Cerebellar cortex (tissue), 1 donor: ENCODE measurements at places on chromosomes 3 and 15.

DNA sequence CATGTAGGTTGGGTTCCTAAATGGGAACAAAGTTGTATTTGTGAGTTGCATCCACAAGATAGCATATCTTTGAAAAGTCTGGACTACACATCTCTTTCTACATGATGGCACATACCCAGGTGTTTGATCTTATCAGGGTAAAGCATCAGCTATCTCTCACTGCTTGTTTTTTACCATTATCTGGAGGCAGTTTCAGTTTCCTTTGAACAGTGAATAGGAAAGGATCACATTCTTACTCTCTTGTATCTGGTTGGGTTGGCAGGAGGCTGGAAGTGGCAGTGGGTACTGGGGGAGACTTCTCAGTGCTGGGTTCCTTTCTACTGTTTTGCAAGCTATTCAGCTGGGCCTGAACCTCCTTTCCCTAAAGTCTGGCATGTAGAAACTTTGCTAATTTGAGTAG is 4.1 kb downstream of the CEMIP start:
- no peak for DNase-seq

- DNase-seq, result no peak
Measured at GRCh38 chr3:161818106-161818505, 321.5 kb downstream of the OTOL1 start.

DNA sequence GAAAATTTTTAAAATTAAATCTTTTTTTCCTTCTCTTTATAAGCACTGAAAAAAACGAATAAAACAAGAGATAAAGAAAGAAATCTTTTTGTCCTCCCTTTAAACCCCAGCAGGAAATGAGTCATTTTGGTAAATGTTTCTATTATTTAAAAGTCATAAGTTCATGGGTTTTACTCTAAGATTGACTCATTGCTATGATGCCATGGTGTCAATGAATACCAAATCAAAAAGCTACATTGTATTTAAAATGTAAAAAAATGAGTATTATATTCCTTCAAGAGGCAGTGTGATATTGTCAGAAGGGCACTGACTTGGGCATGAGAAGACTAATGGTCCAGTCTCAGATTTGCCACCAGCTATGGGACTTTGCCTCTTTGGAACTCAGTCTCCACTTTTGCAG is 303.4 kb upstream of the DNAJC19 start:
- no peak for DNase-seq

- DNase-seq, result no peak
Measured at GRCh38 chr15:29472901-29473445, 203.4 kb upstream of the NSMCE3 start.

DNA sequence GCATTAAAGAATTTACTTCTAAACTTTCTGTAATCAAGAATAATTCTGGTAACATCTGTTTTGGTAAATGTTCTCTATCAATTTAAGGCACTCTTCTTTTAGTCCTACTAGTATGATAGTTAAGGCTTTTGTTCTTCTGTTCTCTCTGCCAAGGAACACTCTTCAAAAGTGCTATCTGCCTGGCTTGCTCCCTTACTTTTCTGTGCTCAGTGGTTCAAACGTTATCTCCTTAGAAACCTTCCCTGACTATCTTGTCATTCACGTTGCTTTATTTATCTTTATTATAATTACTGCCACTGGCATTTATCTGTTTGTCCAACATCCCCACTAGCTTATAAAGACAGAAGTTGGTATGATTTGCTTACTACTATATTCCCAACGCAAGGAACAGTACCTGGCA is 59.2 kb downstream of the RFX7 start:
- no peak for DNase-seq

GRCh38 chr3:189975391-189975990 is 145.2 kb downstream of the P3H2 start:
- no peak for DNase-seq

DNA sequence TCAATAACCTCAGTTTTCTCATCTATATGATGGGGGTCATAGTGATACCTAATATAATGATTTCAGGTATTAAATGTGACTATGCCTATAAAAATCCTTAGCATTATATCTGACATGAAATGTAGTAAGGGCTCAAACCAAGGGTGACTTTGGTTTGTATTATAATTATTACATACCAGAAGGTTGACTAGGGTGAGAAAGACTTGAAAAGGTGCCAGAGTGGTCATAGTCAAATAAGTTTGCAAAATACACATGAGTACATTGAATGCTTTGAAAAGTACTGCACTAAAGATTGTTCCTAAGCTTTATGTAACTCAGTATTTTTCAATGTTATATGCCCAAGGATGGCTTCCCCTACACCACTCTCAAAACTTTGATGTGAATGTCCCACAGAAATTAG is 297.2 kb downstream of the ARPP21 start:
- no peak for DNase-seq

DNA sequence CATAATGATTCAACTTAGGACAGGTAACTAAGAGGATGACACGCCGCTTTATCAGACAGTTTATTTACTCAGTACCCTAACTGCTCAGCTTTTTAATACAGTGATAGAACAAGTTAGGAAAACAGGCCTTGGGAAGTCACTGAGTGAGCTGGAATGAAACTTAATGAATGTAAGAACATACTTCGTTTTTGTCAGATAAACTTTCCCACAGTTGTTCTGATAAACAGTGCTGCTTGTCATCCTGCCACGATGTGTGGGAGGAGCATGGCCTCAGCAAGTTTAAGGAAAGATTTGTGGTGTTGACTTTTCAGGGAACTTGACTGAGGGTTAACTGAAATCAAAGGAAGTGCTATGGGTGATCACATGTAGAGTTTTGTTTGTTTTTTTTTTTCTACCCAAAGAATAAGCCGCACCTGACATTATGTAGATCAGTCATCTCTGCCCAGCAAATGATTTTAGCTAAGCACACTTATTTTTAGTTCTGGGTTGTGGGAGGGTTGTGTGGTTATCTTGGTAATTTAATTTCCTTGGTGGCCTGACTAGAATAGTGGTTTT is 5.6 kb upstream of the P2RY14 start:
- DNase-seq, result no peak

DNA sequence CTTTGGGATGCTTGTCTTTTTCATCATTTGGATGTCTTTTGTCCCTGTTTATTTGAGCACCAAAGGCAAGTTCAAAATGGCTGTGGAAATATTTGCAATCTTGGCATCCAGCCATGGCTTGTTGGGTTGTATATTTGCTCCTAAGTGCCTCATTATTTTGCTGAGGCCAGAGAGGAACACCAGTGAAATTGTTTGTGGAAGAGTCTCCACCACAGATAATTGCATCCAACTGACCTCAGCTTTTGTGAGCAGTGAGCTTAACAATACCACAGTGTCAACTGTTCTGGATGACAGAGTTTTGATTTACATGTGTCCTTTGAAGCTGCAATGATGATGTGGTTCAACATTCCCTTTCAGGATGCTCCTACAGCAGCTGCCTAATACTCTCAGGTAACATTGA is 83.0 kb upstream of the KCNAB1 start:
- no peak for DNase-seq

GRCh38 chr3:134446800-134447199 is 39.0 kb downstream of the ANAPC13 start:
- no peak for DNase-seq

GRCh38 chr3:41893977-41894376 is 67.9 kb downstream of the ULK4 start:
- DNase-seq, result peak; percentile 73

DNA sequence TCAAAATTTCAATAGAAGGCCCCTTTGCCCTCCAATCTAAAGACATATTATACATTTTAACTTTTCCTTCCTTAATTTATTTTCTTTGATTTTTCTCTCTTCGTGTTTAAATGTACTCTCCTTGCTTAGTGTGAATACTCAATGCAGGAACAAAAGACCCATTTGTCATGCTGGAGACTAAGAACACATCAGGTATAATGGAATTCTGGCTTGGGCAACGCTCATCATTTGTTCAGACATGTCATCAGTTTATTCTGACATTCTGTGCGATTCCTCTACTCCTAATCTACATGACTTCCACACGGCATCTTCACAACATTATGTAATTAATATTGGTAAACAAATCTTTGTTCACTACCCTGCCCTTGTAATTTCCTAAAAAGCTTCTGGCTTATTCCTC is 136.6 kb upstream of the LRRN1 start:
- no peak for DNase-seq

GRCh38 chr3:186053954-186054791 is 54.7 kb downstream of the ETV5 start:
- peak; percentile 47 for DNase-seq

GRCh38 chr3:191499307-191500080 is 38.5 kb downstream of the PYDC2 start:
- DNase-seq, result peak; percentile 18

- DNase-seq, result no peak
Measured at GRCh38 chr3:186588632-186589031, 18.1 kb downstream of the DNAJB11 start.

- DNase-seq, result no peak
Measured at GRCh38 chr3:124660599-124660998, 69.7 kb upstream of the UMPS start.

GRCh38 chr3:181317508-181317907 is 328.0 kb upstream of the DNAJC19 start:
- no peak for DNase-seq

DNA sequence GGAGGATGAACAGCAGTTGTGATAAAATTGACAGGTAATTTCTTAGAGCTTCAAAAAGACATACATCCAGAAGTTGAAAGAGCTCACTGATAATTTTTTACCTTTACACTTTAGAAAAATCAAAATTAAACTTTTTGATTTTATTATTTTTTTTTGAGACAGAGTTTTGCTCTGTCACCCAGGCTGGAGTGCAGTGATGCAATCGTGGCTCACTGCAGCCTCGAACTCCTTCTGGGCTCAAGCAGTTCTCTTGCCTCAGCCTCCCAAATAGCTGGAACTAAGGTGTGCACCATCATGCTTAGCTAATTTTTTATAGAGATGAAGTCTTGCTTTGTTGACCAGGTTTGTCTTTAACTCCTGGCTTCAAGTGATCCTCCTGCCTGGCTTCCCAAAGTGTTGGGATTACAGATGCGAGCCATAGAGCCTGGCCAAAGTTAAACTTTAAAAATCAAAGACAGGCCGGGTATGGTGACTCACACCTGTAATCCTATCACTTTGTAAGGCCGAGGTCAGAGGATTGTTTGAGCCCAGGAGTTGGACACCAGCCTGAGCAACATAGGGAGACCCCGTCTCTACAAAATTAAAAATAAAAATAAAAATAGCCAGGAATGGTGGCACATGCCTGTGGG is 21.7 kb downstream of the PLA2G4F start:
- DNase-seq, result no peak

DNA sequence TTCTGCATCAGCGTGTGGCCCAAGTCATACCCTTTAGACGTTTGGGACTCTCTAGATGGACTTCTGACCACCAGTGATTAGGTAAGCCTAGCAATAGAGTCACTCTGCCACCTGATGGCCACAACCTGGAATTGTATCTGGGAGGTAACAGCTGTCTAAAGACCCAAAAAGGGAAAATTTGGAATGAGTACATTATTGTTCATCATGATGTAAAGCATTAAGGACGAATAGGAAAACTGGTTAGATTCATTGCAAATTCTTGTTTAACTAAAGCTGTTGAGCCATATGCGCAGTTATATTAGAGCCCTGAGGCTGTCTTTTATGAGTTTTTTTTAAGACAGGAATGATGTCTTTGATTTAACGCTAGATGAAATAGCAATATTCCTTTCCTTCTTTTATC is 63.6 kb downstream of the FAM81A start:
- peak; percentile 26 for DNase-seq

GRCh38 chr15:25054329-25054728 is 99.5 kb downstream of the SNRPN start:
- no peak for DNase-seq

GRCh38 chr3:4695846-4696245 is 202.7 kb downstream of the ITPR1 start:
- no peak for DNase-seq
